Sciatic nerve (tissue), 2 donors: ENCODE measurements at places on chromosomes 1 and 21. TPM values are rescaled to one million over a fixed set of nuclear protein-coding genes. Genes with fewer than 3 reads are reported as not detected.

PLA2G2F gene
- not detected for total RNA-seq

CFAP45 gene
- 1.6 TPM for total RNA-seq

GUCA2B gene
- not detected for total RNA-seq

FCRLB gene
- total RNA-seq: 4.9 TPM

HES3 gene
- total RNA-seq: not detected

ELOA gene
- 28.2 TPM for total RNA-seq

HAO2 gene
- not detected for total RNA-seq

CYP4B1 gene
- total RNA-seq: 20.9 TPM

HSD3B1 gene
- not detected for total RNA-seq

FOXD2 gene
- 12.3 TPM for total RNA-seq

ADGRL2 gene
- 45.2 TPM for total RNA-seq

PADI3 gene
- not detected for total RNA-seq
